ENCODE measurements at places on chromosomes 13 and 19. TPM values are rescaled to one million over a fixed set of nuclear protein-coding genes. Genes with fewer than 3 reads are reported as not detected.
A peak's percentile ranks its signal among the peaks of the same experiment; 100 is the strongest.

GRCh38 chr19:11299946-11300810 lies 4.2 kb downstream of the TSPAN16 start:
- H3K4me1 ChIP-seq: no peaks in the 10 kb centered on the region
- no peaks in the 10 kb centered on the region for H3K27me3 ChIP-seq
- H3K4me3 ChIP-seq: no peak overlapping the region
- H3K27ac ChIP-seq: no peak overlapping the region
- H3K36me3 ChIP-seq: no peaks in the 10 kb centered on the region

DNA sequence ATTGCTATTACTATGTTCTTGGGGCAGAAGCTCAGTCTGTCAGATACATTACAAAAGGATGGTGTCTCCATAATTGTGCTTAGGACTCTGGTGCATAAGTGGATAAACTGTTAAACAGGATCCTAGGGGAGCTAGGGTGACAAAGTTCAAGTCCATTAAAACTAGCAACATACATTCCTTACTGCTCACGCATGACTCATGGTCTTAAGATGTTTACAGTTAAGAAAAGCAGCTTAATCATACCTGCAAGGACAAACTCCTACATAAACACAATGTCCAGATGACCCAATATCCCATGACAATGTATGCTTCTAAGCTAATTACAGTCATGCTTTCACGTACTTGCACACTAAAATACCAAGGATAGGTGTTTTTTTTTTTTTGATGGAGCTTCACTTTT lies 3.5 kb upstream of the ZNF701 start:
- peak overlapping the region; percentile 27 for H3K4me3 ChIP-seq
- no peaks in the 10 kb centered on the region for H3K27me3 ChIP-seq
- H3K36me3 ChIP-seq: peaks cover 30% of the 10 kb centered on the region

DNA sequence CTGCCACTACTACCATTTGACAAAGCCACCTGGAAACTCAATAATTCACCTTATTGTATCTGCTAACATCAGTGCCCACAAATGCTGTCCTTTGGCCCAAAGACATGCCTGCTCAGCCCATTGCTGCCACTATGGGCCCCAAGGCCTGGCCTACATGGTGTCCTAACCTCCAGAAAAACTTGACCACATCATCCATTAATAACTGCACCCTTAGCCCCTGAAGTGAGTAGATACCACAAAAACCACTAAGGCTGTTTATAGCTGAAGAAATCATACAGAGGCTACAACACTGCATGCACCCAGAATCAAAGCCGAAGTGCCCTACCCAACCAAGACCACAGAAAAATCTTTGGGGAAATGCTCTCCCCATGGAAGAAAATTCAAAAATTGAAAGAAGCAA lies 932.8 kb upstream of the SLITRK6 start:
- no peak for DNase-seq
- H3K27ac ChIP-seq: no peak overlapping the region
- peaks cover 2% of the 10 kb centered on the region for H3K27me3 ChIP-seq
- H3K36me3 ChIP-seq: no peaks in the 10 kb centered on the region
- no peaks in the 10 kb centered on the region for H3K4me1 ChIP-seq
- H3K4me3 ChIP-seq: no peak overlapping the region

- H3K27ac ChIP-seq: no peak overlapping the region
- H3K36me3 ChIP-seq: no peaks in the 10 kb centered on the region
- no peak for DNase-seq
- peaks cover 22% of the 10 kb centered on the region for H3K4me1 ChIP-seq
- H3K27me3 ChIP-seq: no peaks in the 10 kb centered on the region
- H3K4me3 ChIP-seq: no peak overlapping the region
Measured at GRCh38 chr13:44464471-44464870, 90.8 kb downstream of the SERP2 start.

DNA sequence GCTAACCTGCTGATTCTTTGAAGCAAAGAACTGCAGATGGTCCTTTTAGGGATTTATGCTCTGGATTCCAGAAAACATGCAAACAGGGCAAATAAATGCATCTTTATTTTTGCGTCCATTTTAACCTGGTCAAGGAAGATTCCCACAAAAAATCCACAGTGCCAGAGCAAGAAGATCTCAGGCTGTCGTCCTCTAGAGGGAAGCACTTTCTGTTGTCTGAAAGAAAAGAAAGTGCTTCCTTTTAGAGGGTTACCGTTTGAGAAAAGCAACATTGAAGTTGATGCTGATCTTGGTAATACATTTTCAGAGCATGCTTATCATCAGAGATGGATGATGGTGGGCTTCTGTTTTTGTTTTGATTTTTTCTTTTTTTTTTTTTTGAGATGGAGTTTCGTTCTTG lies 75.5 kb downstream of the DPRX start:
- H3K27ac ChIP-seq: no peak overlapping the region
- DNase-seq: no peak
- H3K36me3 ChIP-seq: no peaks in the 10 kb centered on the region
- H3K27me3 ChIP-seq: peaks cover 3% of the 10 kb centered on the region

- H3K4me3 ChIP-seq: no peak overlapping the region
- DNase-seq: no peak
Measured at GRCh38 chr13:43758834-43759233, 27.9 kb downstream of the ENOX1 start.

- H3K27me3 ChIP-seq: peaks cover 81% of the 10 kb centered on the region
- H3K4me3 ChIP-seq: peak overlapping the region; percentile 75
- peak overlapping the region; percentile 31 for H3K27ac ChIP-seq
Measured at GRCh38 chr19:50312967-50313811, 16.0 kb downstream of the KCNC3 start.

- peak overlapping the region; percentile 53 for H3K27ac ChIP-seq
- H3K4me1 ChIP-seq: peaks cover 29% of the 10 kb centered on the region
- DNase-seq: no peak
- peaks cover 9% of the 10 kb centered on the region for H3K36me3 ChIP-seq
Measured at GRCh38 chr19:5042556-5042955, 73.6 kb downstream of the KDM4B start.

DNA sequence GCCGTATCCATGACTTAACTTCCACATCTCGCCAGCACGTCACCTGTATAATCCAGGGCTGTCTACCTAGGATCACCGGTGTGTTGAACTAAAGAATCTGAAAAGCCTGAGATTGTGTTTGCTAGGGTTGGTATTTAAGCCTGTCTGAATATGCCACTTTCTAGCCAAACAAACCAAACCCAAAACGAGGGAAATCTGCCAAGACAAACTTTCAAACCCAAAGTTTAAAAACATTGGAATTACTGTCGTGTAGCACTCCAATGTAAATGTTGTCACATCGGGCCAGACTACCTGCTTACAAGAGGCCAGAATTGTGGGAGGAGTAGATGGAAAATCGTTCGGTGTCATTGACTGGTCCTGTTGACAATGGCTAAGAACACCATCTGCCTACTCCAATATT lies 747.8 kb downstream of the EFNB2 start:
- no peaks in the 10 kb centered on the region for H3K36me3 ChIP-seq
- no peak overlapping the region for H3K27ac ChIP-seq
- no peaks in the 10 kb centered on the region for H3K27me3 ChIP-seq

GRCh38 chr13:49271264-49271663 lies 23.5 kb downstream of the CDADC1 start:
- no peaks in the 10 kb centered on the region for H3K27me3 ChIP-seq
- DNase-seq: no peak
- no peak overlapping the region for H3K27ac ChIP-seq
- H3K36me3 ChIP-seq: peaks cover 9% of the 10 kb centered on the region
- H3K4me3 ChIP-seq: no peak overlapping the region

DNA sequence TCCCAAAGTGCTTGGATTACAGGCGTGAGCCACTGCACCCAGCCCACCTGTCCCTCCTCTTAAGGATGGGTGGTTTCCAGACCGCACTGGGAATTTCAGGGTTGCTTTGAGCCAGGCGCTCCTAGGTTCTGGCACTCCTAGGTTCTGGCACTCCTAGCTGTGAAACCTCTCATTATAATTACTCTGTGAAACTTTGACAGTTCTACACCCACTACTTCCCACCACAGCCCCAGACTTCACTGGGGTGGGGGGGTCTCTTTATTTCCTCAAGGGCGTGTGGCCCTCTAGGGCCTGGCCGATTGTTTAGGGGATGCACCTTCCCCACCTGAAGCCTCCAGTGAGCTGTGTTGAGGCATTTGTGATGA lies 2.3 kb upstream of the ADAMTS10 start:
- H3K4me1 ChIP-seq: peaks cover 22% of the 10 kb centered on the region
- no peak for DNase-seq
- H3K36me3 ChIP-seq: no peaks in the 10 kb centered on the region
- H3K27ac ChIP-seq: no peak overlapping the region

DNA sequence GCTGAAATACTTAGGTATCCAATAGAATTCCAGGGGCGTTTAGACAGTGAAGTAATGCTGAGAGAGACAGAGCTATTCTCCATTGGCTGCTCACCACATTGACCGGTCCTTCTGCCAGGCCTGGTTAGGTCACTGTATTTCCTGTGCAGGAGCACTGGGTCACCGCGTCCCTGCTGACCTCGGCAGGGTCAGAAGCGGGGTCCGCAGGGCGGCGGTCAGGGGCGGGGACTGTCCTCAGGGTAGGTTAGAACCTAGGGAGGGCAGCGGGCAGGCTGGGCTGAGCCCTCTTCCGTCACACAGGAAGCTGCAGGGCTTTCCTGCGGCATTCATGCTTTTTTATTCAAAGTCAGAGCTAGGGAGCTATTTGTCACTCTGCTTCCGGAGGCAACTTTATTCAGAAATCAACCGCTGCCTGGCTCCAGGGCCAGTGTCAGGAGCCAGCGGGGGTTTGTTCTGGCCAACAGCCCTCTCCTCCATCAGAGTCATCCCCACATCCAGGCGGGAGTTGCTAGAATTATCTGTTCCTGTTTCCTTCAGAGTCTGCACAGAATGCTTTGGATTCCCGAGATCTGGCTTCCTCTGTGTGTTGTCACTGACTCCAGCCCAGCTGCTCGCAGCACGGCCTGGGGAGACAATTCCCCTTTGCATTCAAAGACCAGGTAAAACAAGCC lies 81.2 kb upstream of the WASF3 start:
- no peak for DNase-seq
- no peaks in the 10 kb centered on the region for H3K36me3 ChIP-seq
- H3K4me1 ChIP-seq: peaks cover 22% of the 10 kb centered on the region

GRCh38 chr13:99363391-99363790 lies 56.2 kb upstream of the GPR183 start:
- DNase-seq: no peak
- H3K27me3 ChIP-seq: no peaks in the 10 kb centered on the region
- peaks cover 37% of the 10 kb centered on the region for H3K36me3 ChIP-seq
- H3K27ac ChIP-seq: no peak overlapping the region
- H3K4me1 ChIP-seq: peaks cover 9% of the 10 kb centered on the region

DNA sequence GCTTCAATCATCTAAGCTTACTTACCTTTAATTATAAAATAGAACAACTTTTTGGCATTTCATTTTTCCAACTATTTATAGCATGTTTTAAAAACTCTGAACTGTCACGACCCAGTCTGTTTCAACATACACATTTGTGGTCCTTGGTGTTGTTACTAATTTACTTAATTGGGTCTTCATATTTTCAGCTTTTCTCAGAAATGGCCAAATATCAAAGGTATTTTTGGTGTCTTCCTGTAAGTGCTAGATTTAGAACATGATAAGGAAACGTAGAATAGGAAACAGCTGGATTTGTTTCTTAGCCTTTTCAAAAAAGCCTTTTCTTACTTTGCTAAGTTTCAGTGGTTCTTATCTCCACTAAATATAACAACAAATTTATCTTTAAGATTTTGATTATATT lies 11.4 kb downstream of the LPAR6 start:
- no peak overlapping the region for H3K4me3 ChIP-seq
- no peaks in the 10 kb centered on the region for H3K27me3 ChIP-seq
- no peak for DNase-seq
- peaks cover 1% of the 10 kb centered on the region for H3K36me3 ChIP-seq
- no peak overlapping the region for H3K27ac ChIP-seq

GRCh38 chr19:29687244-29687896 lies 22.1 kb downstream of the PLEKHF1 start:
- H3K4me1 ChIP-seq: peaks cover 16% of the 10 kb centered on the region
- H3K36me3 ChIP-seq: no peaks in the 10 kb centered on the region
- H3K4me3 ChIP-seq: no peak overlapping the region
- DNase-seq: no peak

- peak overlapping the region; percentile 66 for H3K4me3 ChIP-seq
- H3K27ac ChIP-seq: no peak overlapping the region
Measured at GRCh38 chr13:96848286-96848685, 146.0 kb downstream of the OXGR1 start.

DNA sequence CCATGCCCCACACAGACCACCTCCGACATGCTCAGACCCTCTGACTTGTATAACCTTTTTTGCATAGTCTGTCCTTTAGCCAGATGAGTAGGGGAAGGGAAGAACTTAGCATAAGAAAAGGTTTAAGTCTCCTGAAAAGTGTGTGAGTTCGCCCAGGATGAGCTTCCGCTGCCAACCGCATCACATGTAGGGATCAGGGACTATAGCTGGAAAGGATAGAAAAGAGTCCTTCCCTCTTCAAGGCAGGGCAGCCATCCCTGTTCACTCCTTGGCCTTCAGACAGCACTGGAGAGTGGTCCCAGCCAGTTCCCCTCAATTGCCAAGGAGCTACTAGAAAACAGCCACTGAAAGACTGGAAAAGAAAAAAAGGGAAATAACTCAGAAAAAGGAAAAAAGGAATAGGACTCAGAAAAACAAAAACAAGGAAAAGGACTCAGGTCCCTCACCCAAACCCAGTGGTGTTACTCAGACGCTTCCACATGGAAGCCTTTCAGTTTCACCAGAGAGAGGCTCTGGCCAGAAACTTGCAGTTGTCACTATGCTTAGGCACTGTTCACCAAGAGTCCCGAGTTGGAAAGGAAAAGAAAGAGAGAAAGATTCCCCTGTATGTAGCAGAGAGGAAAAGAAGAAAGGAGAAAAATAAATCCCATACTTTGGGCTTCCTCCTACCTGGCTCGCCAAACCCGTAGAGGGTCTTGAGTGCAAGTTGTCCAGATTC lies 5.6 kb upstream of the TM9SF2 start:
- peaks cover 14% of the 10 kb centered on the region for H3K27me3 ChIP-seq
- peaks cover 25% of the 10 kb centered on the region for H3K4me1 ChIP-seq
- H3K27ac ChIP-seq: peak overlapping the region; percentile 71
- no peak for DNase-seq
- peaks cover 9% of the 10 kb centered on the region for H3K36me3 ChIP-seq

GRCh38 chr19:12749938-12750521 lies 1.6 kb upstream of the BEST2 start:
- no peak overlapping the region for H3K27ac ChIP-seq
- no peak for DNase-seq
- no peaks in the 10 kb centered on the region for H3K4me1 ChIP-seq
- H3K4me3 ChIP-seq: no peak overlapping the region

The LGALS7B gene
- total RNA-seq: not detected

The ZNF296 gene
- 2.2 TPM for total RNA-seq

The CTXN1 gene
- 57.8 TPM for total RNA-seq

The B3GNT8 gene
- total RNA-seq: 13.0 TPM

The APOC4 gene
- total RNA-seq: not detected

The AXL gene
- total RNA-seq: 20.9 TPM

The PDX1 gene
- total RNA-seq: 7.1 TPM

The ZNF573 gene
- total RNA-seq: 8.9 TPM
